Stimulated activated CD8-positive, alpha-beta memory T cell treated with anti-CD3 and anti-CD28 coated beads, Interleukin-12 subunit alpha, Interleukin-12 subunit beta, amount 100 ng/mL, for 1 hour (primary cell): ENCODE measurements at places on chromosomes 7 and 10.
A peak's percentile ranks its signal among the peaks of the same experiment; 100 is the strongest.

GRCh38 chr7:27198138-27198841, 1.6 kb downstream of the HOXA13 start:
- no peak for DNase-seq

DNA sequence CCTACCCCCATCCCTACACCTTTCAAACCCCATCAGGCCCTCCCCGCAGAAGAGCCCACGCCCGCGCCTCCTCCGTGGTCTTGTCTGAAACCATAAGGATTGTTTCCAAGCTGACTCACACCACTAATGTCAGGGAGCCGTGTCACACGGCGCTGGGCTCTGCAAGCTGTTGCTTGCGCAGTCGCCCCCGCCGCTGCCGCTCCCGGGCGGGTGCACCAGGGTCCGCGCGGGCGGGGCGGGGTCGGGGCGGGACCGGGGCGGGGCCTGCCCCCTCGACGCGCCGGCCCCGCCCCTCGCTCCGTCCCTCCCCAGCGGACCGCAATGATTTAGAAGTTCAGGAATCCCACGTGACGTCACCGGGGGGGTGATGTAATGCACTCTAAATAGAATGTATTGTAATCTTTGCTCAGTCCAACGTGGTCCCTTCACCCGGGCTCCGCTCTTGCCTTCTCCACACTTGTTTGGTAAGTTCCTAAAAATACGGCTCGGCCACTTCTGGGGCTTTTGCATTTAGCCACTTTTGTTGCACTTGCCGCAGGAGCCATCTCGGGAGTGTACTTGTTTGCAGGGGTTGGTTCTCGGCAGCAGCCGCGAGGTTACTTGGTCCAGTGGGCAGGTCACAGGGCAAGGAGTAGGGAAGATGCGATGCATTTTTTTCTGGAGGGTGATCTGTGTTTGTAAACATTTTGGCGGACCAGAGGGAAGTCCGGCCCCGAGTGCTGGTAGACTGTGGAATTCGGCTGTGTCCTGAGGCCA, 3.2 kb upstream of the CREB5 start:
- DNase-seq, result peak; percentile 28

- DNase-seq, result no peak
Measured at GRCh38 chr7:97499204-97499603, 232.7 kb upstream of the TAC1 start.

- no peak for DNase-seq
Measured at GRCh38 chr7:151175793-151176311, 8.4 kb upstream of the GBX1 start.

GRCh38 chr10:113992471-113993011, 51.1 kb upstream of the ADRB1 start:
- no peak for DNase-seq

DNA sequence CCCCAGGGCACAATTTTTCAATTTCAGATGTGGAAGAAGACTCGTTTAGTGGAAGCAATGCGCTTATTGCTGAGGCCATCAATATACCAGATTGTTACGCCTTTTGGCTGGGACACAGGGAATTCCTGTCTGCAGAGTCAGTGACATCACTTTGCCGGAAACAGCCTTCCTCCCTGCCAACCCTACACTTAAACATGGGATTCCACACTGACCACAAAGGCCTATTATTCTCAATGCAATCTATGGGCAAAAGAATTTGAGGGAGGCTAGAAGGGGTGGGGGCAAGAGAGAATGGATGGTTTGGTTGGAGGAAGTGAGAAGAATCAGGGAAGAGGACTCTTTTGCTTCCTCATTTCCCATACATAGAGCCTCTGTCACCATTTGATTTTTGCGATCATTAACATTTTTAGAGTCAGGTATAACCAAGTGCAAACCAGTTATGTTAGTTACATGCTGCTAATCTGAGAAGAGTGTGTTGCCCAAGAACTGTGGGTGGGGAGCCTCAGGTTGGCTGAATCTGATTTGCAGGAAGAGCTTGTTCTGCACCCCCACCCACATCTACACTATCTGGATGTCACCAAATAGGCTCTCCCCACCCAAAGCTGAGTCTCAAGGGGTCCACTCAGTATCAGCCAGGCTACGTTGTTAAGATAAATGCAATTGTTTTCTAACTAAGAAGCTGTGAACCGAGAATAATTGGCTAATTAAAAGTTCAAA, 58.2 kb downstream of the ENTPD1 start:
- DNase-seq, result no peak

DNA sequence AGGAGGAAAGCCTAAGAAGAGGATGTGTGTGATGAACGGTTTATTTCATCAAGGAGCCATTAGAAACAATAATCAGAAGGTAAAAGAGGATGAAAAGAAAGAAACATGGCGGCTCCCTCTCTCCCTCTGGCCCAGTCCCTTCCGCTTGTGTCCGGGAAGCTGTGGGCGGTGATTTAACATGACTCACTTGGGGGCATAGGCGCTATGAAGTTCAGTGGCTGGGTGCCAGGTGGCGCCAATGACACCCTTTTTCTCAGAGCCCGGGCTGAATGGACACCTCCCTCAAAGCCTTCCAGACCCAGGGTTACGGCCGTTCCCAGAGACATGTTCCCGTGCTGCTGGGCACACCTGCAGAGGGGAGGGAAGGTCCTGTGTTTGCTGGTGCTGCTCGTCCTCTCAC, 244.0 kb downstream of the SKAP2 start:
- no peak for DNase-seq

DNA sequence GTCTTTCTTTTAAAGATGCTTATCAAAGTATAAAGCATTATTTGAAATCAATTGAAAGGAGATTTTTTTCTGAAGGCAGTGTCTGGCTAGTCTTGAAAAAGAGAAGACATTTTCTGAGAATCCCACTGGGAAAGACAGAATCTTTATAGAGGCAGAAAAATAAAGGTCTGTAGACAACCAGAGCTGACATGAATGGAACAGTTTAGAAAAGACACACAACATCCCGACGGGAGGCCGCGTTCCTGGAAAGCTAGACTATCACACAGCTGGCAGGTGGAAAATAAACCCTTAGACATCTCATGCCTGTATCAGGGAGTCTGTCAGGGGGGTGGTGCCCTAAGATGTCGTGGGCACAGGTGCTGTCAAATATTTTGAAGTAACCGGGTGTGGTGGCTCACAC, 48.0 kb upstream of the KLF6 start:
- no peak for DNase-seq

DNA sequence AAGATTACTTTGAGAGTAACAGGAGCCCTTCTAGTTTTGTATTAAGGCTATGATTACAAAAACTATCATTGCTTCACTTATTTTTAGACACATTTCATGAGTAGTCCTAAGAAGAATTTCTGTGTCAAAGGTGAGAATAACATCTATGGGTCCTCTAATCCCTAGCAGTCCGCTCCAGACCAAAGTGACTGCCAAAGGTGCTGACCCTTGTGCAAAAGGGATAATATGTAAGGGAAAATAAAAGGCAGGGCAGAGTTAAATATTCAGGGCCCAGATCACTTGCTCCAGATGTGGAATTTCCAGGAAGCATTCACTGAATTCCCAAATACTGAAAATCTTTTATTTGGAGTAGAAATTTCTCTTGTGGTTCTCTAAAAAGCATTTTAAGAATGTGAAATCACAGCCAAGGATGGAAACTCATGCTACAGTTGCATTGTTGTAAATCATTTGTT, 29.3 kb downstream of the RHOBTB1 start:
- DNase-seq, result no peak

DNA sequence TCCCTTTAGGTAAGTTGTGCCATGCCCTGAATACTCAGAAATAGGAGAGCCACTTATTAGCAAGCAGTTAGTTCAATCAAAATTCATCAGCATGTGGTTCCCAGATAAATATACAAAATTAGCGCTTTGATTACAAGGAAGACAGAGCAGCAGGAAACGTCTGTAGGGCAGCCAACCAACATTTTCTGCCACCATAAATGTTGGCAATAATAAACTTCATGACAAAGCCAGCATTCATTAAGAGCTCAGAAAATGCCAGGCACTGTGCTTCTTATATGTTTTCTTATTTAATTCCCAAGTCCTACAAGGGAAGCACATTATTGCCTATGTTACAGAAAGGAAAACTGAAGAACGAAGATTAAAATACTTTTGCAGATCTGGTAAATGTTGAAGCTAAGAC, 22.0 kb upstream of the ABCB5 start:
- no peak for DNase-seq
